ENCODE measurements at places on chromosomes 7 and 10. TPM values are rescaled to one million over a fixed set of nuclear protein-coding genes. Genes with fewer than 3 reads are reported as not detected.

GSTO2 gene
- 2.5 TPM for total RNA-seq

RRP12 gene
- total RNA-seq = 88.4 TPM

HOXA2 gene
- total RNA-seq = not detected

MYL10 gene
- total RNA-seq = not detected

GJC3 gene
- 1.2 TPM for total RNA-seq

SUV39H2 gene
- 46.0 TPM for total RNA-seq

PRSS37 gene
- not detected for total RNA-seq

PAPOLB gene
- total RNA-seq = 0.04 TPM

LRGUK gene
- total RNA-seq = 0.12 TPM

CALML5 gene
- total RNA-seq = not detected

CACNA2D1 gene
- total RNA-seq = not detected

CFAP70 gene
- total RNA-seq = 0.58 TPM

CAV1 gene
- total RNA-seq = 1.4 TPM

GRCh38 chr10:70432561-70433263 is 8.8 kb downstream of the NODAL start:
- no peak for DNase-seq

DNA sequence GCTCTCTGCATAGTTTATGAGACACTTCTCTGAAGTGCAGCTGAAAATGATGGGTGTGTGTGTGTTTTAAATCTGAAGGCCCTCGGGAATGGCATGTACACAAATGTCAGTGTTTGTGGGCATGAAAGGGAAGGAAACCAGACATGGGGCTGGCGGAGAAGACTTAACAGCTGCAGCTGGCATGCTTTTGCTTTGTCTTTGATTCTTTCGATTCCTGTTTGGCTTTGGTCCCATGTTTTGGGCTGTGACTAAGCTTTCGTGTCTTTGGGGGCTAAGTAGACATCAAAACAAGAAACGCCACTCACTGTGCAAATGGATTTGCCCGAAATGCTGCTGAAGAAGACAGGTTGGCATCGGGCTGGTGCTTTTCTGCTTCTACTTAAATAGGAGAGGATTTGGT is 179.3 kb downstream of the PFKFB3 start:
- DNase-seq = peak; percentile 45

DNA sequence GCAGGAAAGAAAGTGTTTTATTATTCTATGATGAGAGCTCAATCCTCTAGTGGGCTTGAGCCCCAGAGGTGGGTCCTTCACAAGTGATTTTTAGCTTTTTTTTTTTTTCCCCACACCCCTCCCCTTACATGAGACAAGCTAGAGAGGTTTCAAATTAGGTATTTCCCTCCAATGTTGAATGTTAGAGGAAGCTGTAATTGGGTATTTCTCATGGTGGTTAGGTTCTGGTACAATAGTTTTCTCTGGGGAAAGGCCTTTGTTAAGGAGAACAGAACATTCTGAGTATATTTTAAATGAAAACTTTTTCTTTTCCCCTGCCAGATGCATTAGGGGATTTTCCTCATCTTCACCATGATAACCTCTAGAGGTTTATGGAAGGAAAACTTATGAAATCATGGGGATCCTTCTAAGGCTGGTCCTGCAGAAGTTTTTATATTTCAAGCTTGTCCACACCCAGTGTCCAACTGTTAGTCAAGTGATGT is 1039.7 kb downstream of the NRG3 start:
- DNase-seq = no peak

GRCh38 chr7:13920053-13920697 is 69.3 kb downstream of the ETV1 start:
- DNase-seq = no peak

DNA sequence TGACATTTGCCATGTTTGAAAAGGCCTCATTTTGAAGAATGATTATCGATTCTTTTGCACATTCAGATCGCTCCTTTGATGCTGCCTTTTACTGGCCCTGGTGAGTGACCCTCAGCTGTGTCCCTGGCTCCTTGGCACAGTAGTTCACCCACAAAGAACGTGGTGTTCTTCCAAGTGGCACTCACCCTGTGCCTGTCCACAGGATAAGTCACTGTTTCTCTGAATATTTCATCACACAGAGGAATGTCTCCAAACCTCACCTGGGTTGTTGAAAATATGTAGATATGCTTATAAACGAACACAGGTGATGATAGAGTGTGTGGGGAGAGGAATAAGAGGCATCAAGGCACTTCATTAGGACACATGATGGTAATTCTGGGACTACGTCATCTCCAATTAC is 810.7 kb downstream of the CCSER2 start:
- no peak for DNase-seq

- no peak for DNase-seq
Observed at GRCh38 chr7:46775020-46775419, 806.9 kb downstream of the TNS3 start.

- DNase-seq = no peak
Observed at GRCh38 chr7:12231097-12231496, 20.0 kb downstream of the TMEM106B start.

GRCh38 chr10:99630991-99631390 is 10.8 kb upstream of the SLC25A28 start:
- DNase-seq = no peak

DNA sequence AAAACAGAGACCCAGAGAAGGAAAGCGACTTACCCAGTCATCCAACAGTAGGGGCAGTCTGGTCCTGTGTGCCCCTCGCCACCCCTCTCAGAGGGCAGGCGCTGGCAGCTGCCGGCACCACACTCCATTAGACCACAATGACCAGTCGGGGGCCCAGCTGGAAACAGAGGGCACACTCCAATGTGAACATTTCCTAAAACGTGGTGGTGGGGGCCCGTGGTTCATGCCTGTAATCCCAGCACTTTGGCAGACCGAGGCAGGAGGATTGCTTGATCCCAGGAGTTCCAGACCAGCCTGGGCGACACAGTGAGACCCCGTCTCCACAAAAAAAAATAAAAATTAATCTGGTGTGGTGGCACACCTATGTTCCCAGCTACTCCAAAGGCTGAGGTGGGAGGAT is 912 bp upstream of the OAT start:
- DNase-seq = no peak

- DNase-seq = no peak
Observed at GRCh38 chr10:22158426-22158825, 59.4 kb downstream of the EBLN1 start.

DNA sequence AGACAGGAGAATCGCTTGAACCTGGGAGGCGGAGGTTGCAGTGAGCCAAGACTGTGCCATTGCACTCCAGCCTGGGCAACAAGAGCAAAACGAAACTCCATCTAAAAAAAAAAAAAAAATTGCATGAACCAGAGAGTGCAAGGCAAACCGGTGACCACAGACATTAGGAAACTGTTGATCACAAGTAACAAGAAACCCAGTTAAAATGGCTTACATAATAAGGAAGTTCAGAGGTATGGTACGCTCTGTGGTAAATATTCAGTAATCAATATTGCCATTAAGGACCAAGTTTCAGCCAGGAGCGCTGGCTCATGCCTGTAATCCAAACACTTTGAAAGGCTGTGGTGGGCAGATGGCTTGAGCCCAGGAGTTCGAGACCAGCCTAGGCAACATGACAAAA is 9.2 kb upstream of the NT5C2 start:
- no peak for DNase-seq

DNA sequence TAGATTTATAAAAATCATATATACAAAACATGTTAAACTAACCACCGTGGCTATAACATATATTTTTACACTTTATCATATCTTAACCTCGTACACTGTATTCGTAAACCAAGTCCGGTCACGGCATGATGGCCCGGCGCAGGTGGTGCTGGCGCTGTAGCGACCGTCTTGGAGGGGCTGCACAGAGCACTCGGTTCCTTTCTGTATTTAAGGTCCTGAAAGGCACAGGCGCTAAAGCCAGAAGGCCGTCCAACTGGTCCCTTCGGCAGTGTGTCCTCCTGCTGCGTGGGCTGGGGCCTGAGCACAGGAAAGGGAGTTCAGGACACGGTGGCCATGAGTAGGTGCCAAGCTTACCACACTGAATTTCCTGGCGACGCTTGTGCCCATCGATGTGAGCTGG is 33.8 kb downstream of the AMZ1 start:
- no peak for DNase-seq

DNA sequence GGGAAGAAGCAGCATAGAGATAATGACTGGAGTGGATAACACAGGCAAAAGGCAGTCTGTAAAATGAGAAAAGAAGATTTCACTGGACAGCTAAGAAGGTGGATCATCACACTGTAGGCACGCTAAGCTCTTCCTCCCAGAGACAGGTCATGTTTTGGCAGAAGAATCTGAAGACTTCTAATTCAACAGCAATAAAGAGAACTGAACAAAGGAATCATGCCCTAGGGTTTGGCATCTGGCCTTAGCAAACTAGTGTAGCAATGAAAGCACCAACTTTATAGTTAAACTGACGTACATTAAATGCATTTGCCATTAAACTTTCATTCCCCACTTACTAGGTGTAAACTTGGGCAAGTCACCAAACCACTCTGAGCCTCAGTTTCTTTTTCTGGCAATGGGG is 84.4 kb upstream of the SEM1 start:
- no peak for DNase-seq

- DNase-seq = no peak
Observed at GRCh38 chr7:35755711-35756110, 45.1 kb upstream of the SEPTIN7 start.

DNA sequence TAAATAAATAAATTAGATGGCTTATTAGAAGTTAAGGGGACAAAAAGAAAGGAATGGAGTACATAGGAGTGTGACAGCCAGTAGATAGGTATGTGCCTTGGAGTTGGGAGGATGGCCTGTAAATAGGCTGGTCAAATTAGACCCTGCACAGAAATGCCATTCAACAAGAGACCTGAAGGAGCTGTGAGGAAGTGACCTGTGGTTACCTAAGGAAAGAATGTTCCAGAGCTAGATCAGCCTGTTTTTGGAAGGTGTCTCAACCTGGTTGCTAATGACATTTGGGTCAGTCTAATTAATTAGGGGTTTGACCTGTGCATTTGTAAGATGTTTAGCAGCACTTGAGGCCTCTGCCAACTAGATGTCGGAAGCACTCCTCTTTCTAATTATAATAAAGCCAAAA is 315.3 kb upstream of the PLXDC2 start:
- no peak for DNase-seq

DNA sequence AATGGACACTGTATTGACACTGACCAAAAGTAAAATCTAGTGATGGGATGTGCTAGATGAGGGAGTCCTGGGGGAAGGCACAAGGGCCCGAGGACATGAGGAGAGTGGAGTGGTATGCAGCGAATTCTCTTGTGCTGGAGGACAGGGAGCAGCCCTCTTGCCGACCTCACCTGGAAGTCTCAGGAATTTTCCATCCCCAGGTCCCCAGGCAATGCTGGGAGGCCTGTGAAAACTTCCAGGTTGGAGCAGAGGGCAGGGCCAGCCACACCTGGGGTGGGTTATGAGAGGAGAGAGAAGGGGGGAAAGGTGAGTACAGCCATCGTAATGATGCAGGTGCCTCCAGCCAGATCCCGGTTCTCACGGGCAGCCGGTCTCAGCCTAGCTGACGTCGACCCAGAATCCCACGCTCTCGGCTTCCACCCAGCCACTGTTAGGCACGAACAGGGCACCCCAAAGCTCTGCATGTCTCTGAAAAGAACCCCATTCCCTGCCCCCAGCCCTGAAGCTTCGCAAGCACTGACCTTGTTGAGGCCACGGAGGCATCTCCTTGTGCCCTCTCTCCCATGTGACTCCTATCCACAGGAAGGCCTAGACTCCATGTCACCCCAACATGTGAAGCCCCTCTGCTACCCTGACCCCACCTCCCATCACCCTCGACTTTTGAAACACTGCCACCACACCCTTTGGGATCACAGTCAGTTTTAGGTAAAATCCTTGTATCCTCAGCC is 239.7 kb upstream of the MYO3A start:
- no peak for DNase-seq

DNA sequence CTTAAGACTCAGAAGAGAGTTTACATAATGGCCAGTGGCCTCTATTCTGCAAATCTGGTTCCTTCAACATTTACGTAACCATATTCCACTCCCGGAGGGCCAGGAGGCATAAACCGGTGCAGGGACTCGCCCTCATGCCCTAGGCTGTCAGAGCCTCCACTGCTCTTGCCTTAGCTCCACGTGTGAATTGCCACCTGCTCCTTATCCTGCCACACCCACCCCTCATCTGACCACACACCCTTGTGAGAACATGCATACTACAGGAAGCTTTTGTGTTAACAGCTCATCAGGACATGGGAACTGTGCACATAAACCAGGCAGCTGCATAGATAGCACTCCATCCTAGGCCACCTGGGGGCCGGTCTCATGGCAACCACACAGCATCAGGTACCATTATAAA is 146.7 kb upstream of the PFKP start:
- no peak for DNase-seq

GRCh38 chr7:1890289-1891235 is 220.5 kb downstream of the ELFN1 start:
- DNase-seq = no peak

- no peak for DNase-seq
Observed at GRCh38 chr10:73756183-73756582, 12.0 kb downstream of the SEC24C start.

- no peak for DNase-seq
Observed at GRCh38 chr7:70415179-70415972, 716.6 kb upstream of the GALNT17 start.

DNA sequence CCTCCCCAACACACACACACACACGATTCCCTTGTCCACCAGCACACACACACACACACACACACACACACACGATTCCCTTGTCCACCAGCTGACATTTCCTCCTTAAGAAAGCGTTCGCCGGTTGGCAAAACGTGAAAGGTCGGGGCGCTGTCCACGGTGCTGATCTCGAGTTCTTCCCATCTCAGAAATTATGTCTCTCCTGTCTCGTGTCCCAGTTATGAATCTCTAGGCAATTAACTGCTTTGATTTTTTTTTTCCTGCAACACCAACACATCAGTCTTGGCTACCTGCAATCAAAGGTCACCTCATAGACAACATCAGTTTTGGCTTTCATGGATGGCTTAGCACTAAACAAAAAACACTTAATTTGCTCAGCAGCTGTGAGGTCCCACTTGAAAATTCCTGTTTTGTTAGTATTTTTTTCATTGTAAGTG is 1.9 kb downstream of the INA start:
- DNase-seq = peak; percentile 35

GRCh38 chr10:120336911-120337540 is 120.0 kb upstream of the PLPP4 start:
- peak; percentile 24 for DNase-seq

DNA sequence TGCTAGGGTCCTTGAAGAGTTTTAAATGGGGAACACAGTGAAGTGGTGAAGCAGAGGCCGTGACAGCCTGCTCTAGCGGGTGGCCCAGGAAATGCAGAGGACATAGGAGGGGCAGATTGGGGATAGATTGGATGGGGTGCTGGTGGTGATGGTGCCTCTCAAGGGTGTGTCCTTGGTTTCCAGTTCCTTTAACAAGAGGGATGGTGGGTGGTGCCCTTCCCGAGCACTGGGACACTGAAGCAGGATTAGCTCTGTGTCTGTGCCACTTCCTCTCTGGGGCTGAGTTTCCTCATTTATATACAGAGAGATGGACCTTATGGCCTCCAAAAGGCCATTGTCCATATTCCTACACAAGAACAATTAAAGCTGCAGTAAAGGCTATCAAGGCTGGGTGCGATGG is 285.5 kb downstream of the TCF7L2 start:
- DNase-seq = no peak

Measured in activated naive CD8-positive, alpha-beta T cell treated with anti-CD3 and anti-CD28 coated beads for 36 hours (primary cell).